ENCODE measurements at places on chromosomes 16 and 17. TPM values are rescaled to one million over a fixed set of nuclear protein-coding genes. Genes with fewer than 3 reads are reported as not detected.

- H3K4me3 ChIP-seq, result no peak overlapping the region
- DNase-seq, result peak; percentile 83
- H3K27ac ChIP-seq, result no peak overlapping the region
- H3K4me1 ChIP-seq, result no peaks in the 10 kb centered on the region
These were observed 23.8 kb downstream of the EZH1 start for GRCh38 chr17:42720996-42721583.

GRCh38 chr17:31696184-31696602 lies 162.9 kb downstream of the COPRS start:
- peak overlapping the region; percentile 42 for H3K27ac ChIP-seq
- peaks cover 16% of the 10 kb centered on the region for H3K4me1 ChIP-seq
- no peak overlapping the region for H3K4me3 ChIP-seq
- peak; percentile 94 for DNase-seq
- no peaks in the 10 kb centered on the region for H3K36me3 ChIP-seq

PRKCB gene
- 5.0 TPM for total RNA-seq

RCVRN gene
- not detected for total RNA-seq

DNA sequence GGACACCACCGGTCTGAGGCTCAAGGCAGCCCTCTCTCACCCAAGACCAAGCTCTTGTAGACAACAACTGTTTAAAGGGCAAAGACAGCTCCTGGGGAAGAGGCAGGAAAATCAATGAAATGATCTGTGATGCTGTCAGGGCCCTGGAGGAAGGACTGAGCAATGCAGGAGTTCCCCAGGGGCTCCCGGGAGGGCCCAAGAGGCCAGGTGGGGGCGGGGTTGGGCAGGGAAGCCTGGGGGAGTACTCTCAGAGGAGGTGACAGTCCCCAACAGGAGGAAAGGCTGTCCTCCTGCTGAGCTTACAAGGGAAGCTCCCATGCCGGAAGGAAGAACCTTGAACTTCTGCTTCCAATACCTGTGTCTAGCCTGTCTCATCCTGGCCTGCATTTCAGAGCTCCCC lies 8.3 kb upstream of the NOS2 start:
- no peak overlapping the region for H3K27ac ChIP-seq
- peaks cover 16% of the 10 kb centered on the region for H3K4me1 ChIP-seq
- no peaks in the 10 kb centered on the region for H3K27me3 ChIP-seq
- H3K36me3 ChIP-seq, result no peaks in the 10 kb centered on the region

DNA sequence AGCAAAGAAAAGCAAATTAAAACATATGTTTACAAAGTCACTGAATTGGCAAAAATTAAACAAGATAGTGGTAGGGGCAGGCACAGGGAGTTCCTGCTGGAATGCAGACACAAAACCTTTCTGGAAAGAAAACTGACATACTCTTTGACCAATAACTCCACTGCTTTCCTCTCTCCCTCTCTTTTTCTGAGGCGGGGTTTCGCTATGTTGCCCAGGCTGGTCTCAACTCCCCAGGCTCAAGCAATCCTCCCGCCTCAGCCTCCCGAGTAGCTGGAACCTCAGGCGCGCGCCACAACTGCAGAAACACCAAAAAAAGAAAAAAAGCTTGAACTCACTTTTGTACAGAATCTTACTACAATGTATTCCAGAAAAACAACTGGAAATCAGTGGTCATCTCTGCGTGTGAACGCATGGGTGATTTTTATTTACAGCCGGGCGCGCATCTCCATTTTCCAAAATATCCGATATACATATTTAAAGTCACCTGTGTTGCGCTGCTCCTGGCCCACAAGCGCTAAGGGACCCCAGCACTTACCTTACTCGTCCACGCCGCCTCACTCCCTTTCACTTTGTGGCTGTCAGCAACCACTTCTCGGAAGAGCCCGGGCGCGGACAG lies 480 bp downstream of the TXNL4B start:
- peak; percentile 51 for DNase-seq
- H3K27me3 ChIP-seq, result no peaks in the 10 kb centered on the region

DNA sequence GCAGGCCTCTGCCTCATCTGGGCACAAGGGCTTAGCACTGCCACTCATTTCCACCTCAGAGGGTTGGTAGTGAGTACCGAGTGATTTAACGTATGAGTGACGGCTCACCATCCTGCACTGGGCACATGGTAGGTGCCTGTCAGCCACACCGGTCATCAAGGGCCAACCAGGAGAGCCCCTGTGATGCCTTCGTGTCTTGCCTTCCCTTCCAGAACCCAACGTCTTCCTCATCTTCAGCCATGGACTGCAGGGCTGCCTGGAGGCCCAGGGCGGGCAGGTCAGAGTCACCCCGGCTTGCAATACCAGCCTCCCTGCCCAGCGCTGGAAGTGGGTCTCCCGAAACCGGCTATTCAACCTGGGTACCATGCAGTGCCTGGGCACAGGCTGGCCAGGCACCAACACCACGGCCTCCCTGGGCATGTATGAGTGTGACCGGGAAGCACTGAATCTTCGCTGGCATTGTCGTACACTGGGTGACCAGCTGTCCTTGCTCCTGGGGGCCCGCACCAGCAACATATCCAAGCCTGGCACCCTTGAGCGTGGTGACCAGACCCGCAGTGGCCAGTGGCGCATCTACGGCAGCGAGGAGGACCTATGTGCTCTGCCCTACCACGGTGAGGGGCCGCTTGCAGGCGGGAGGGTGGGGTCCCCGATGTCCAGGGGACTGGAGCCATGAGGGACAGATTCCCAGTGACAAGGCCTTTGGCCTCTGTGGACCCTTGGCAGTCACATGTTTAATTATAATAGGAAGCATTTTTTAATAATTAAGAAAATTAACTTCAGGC lies 37.1 kb downstream of the MRC2 start:
- no peak overlapping the region for H3K4me3 ChIP-seq
- H3K4me1 ChIP-seq, result no peaks in the 10 kb centered on the region
- H3K27me3 ChIP-seq, result no peaks in the 10 kb centered on the region
- H3K27ac ChIP-seq, result no peak overlapping the region
- no peaks in the 10 kb centered on the region for H3K36me3 ChIP-seq
- no peak for DNase-seq

DNA sequence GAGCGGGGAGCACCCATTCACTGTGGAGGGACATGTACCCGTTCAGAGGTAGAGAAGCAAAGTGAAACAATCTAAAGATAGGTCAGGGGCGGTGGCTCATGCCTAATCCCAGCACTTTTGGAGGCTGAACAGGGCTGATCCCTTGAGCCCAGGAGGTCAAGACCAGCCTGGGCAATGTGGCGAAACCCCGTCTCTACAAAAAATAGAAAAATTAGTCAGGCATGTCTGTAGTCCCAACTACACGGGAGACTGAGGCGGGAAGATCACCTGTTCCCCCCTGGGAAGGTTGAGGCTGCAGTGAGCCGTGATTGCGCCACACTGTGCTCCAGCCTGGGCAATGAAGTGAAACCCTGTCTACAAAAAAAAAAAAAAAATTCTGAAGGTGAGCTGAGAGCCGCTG lies 21.7 kb downstream of the MYL4 start:
- DNase-seq, result no peak
- H3K36me3 ChIP-seq, result no peaks in the 10 kb centered on the region
- H3K4me1 ChIP-seq, result peaks cover 6% of the 10 kb centered on the region
- no peak overlapping the region for H3K4me3 ChIP-seq
- peaks cover 16% of the 10 kb centered on the region for H3K27me3 ChIP-seq

DNAH9 gene
- total RNA-seq, result 0.62 TPM

- no peak overlapping the region for H3K27ac ChIP-seq
- no peaks in the 10 kb centered on the region for H3K36me3 ChIP-seq
- H3K27me3 ChIP-seq, result no peaks in the 10 kb centered on the region
- no peak for DNase-seq
These were observed 15.0 kb downstream of the RAB40B start for GRCh38 chr17:82683534-82683933.

DNA sequence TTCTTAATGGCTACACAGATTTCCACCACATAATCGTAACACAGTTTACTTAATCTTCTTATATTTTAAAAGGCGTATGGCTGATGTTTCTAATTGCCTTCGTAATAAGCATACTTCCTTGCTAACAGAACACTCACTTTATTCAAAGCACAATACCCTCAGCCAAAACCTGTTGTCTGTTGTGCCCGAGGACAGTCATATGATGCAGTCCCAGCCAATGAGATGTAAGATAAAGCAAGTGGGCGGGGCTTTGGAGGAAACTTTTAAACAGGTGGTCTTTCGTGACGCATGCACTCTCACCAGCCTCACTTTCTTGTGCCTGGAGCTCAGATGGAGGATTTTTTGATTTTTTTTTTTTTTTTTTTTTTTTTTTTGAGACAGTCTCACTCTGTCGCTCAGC lies 174.1 kb downstream of the ZFHX3 start:
- no peak overlapping the region for H3K27ac ChIP-seq
- peaks cover 6% of the 10 kb centered on the region for H3K4me1 ChIP-seq
- no peak overlapping the region for H3K4me3 ChIP-seq
- no peak for DNase-seq

SLC5A11 gene
- total RNA-seq, result 0.09 TPM

DNA sequence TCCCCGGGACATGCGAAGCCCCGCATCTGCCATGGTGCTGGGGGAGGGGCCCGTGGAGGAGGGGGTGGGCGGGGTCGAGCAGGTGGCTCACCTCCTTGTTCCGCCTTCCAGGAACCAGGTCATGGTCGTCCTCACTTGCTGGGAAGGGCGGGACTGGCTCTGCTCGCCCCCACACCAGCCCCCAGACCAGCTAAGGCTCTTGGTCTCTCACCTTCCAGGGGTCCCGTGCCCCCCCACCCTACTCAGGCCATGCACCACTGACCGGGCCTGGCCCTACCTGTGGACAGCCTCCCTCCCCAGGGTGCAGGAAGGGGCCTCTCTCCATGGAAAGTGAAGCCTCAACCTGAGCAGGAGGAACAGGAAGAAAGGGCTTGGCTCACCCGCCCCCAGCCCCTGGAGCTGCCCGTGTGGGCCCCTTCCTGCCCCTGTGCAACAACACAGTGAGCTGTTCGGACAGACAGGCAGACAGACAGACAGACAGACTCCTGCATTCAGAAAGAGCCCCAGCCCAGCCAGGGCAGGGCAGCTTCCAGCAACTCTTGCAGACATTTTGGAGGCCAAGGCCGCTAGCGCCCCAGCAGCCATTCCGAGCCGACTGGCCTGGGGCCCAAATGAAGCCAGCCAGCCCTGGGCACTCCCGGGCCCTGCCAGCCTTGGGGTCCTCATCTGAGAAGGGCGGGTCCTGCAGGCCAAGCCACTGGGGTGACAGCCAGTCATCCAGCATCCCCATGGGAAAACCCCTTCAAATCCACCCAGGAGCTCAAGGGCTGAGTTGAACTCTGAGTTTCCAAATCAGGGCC lies 8.1 kb upstream of the KREMEN2 start:
- no peak for DNase-seq
- H3K27ac ChIP-seq, result no peak overlapping the region
- no peaks in the 10 kb centered on the region for H3K4me1 ChIP-seq
- H3K4me3 ChIP-seq, result no peak overlapping the region
- no peaks in the 10 kb centered on the region for H3K36me3 ChIP-seq

- H3K4me3 ChIP-seq, result peak within 1 kb of the TSS; percentile 86
- H3K36me3 ChIP-seq, result peaks cover 17% of the 10 kb centered on the region
- H3K4me1 ChIP-seq, result peaks cover 3% of the 10 kb centered on the region
- no peaks in the 10 kb centered on the region for H3K27me3 ChIP-seq
- DNase-seq, result peak; percentile 98
- H3K27ac ChIP-seq, result peak within 1 kb of the TSS; percentile 70
These were observed at the start of gene PRPF8 for GRCh38 chr17:1684378-1685189. Gene PRPF8, minus strand, starts transcription at chr17:1684867. Its CDS starts 296 bp downstream, at chr17:1684571.

GRCh38 chr17:43475494-43476089 lies 8.2 kb upstream of the DHX8 start:
- H3K4me1 ChIP-seq, result no peaks in the 10 kb centered on the region
- H3K4me3 ChIP-seq, result no peak overlapping the region
- H3K36me3 ChIP-seq, result no peaks in the 10 kb centered on the region
- DNase-seq, result no peak
- no peak overlapping the region for H3K27ac ChIP-seq

SLC47A1 gene
- 1.9 TPM for total RNA-seq

TSEN54 gene
- total RNA-seq, result 47.8 TPM

- no peaks in the 10 kb centered on the region for H3K27me3 ChIP-seq
- no peak overlapping the region for H3K4me3 ChIP-seq
- no peak overlapping the region for H3K27ac ChIP-seq
- H3K4me1 ChIP-seq, result peaks cover 55% of the 10 kb centered on the region
- no peak for DNase-seq
These were observed 7.9 kb downstream of the USP7 start for GRCh38 chr16:8955828-8956227.

SBK1 gene
- total RNA-seq, result 16.4 TPM

- no peak overlapping the region for H3K27ac ChIP-seq
- no peak overlapping the region for H3K4me3 ChIP-seq
- DNase-seq, result no peak
- H3K4me1 ChIP-seq, result no peaks in the 10 kb centered on the region
These were observed 90.1 kb downstream of the ASIC2 start for GRCh38 chr17:33202796-33203495.

PFN1 gene
- 458 TPM for total RNA-seq

- H3K4me1 ChIP-seq, result peaks cover 23% of the 10 kb centered on the region
- H3K27me3 ChIP-seq, result no peaks in the 10 kb centered on the region
- no peaks in the 10 kb centered on the region for H3K36me3 ChIP-seq
- H3K27ac ChIP-seq, result no peak overlapping the region
- no peak for DNase-seq
- H3K4me3 ChIP-seq, result no peak overlapping the region
These were observed 11.3 kb upstream of the DNASE1 start for GRCh38 chr16:3643095-3643730.

DNA sequence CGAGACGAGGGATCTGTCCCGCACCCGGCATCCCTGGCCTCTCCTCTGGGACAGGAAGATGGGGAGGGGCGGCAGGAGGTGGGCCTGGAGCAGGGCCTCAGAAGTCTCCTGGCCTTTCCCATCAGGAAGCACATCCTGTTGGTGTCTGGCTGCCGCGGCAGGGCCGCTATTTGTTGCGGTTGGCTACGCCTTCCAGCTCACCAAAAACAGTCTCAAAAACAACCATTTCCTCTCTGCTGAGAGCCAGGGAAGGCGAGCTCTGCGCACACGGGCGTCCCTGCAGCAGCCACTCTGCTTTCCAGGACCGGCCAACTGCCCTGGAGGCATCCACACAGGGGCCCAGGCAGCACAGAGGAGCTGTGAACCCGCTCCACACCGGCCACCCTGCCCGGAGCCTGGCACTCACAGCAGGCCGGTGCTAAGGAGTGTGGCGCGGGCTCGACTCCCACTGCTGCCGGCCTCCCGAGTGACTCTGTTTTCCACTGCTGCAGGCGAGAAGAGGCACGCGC lies at the start of gene TMEM204:
TSS of gene TMEM204 (plus strand) at position 224 of the 509 bp plus-strand sequence. CDS start 610 bp downstream, outside the sequence.
- no peaks in the 10 kb centered on the region for H3K27me3 ChIP-seq
- H3K4me1 ChIP-seq, result no peaks in the 10 kb centered on the region
- no peak within 1 kb of the TSS for H3K4me3 ChIP-seq
- H3K36me3 ChIP-seq, result no peaks in the 10 kb centered on the region
- no peak for DNase-seq

DYNLL2 gene
- 52.6 TPM for total RNA-seq

- H3K27me3 ChIP-seq, result no peaks in the 10 kb centered on the region
- no peaks in the 10 kb centered on the region for H3K4me1 ChIP-seq
- no peak overlapping the region for H3K27ac ChIP-seq
- no peak for DNase-seq
- H3K36me3 ChIP-seq, result no peaks in the 10 kb centered on the region
These were observed 757.0 kb downstream of the CDH11 start for GRCh38 chr16:64364894-64365293.

- no peak overlapping the region for H3K27ac ChIP-seq
- H3K4me1 ChIP-seq, result no peaks in the 10 kb centered on the region
- DNase-seq, result no peak
- no peak overlapping the region for H3K4me3 ChIP-seq
- H3K36me3 ChIP-seq, result no peaks in the 10 kb centered on the region
These were observed 687.3 kb downstream of the CDH11 start for GRCh38 chr16:64434526-64435069.

- H3K36me3 ChIP-seq, result no peaks in the 10 kb centered on the region
- no peaks in the 10 kb centered on the region for H3K27me3 ChIP-seq
- no peak overlapping the region for H3K4me3 ChIP-seq
These were observed 11.0 kb downstream of the P3H4 start for GRCh38 chr17:41800601-41801373.

Data from neural progenitor cell (in vitro differentiated cells).